ENCODE measurements at places on chromosomes 7 and 10. TPM values are rescaled to one million over a fixed set of nuclear protein-coding genes. Genes with fewer than 3 reads are reported as not detected.

Gene DMTF1
- total RNA-seq: 39.2 TPM

Gene ASB13
- 49.5 TPM for total RNA-seq

- no peaks in the 10 kb centered on the region for H3K27me3 ChIP-seq
- no peaks in the 10 kb centered on the region for H3K4me1 ChIP-seq
- no peak overlapping the region for H3K4me3 ChIP-seq
Observed at GRCh38 chr7:46786221-46786954, 795.5 kb downstream of the TNS3 start.

DNA sequence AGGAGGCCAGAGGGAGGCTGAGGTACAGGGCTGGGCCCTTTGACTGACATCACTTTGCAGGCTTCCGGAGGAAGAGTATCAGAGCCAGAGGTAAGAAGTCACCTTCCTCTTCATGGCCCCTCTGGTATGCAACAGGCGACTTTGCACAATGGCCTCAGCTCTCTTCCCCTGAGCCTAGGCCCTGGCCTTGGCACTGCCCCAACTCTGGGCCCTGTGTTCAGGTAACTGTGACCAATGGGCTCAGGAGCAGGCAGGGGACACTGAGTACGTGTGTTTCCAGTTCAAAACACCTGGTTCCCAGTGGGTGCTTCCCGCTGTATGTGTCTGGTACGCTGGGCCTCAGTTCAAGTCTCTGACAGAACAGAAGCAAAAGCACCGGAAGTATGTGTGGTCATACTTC lies 12.1 kb upstream of the PAX2 start:
- no peak overlapping the region for H3K4me3 ChIP-seq
- peaks cover 95% of the 10 kb centered on the region for H3K27me3 ChIP-seq
- peaks cover 11% of the 10 kb centered on the region for H3K4me1 ChIP-seq
- H3K36me3 ChIP-seq: no peaks in the 10 kb centered on the region
- DNase-seq: no peak
- H3K27ac ChIP-seq: no peak overlapping the region

DNA sequence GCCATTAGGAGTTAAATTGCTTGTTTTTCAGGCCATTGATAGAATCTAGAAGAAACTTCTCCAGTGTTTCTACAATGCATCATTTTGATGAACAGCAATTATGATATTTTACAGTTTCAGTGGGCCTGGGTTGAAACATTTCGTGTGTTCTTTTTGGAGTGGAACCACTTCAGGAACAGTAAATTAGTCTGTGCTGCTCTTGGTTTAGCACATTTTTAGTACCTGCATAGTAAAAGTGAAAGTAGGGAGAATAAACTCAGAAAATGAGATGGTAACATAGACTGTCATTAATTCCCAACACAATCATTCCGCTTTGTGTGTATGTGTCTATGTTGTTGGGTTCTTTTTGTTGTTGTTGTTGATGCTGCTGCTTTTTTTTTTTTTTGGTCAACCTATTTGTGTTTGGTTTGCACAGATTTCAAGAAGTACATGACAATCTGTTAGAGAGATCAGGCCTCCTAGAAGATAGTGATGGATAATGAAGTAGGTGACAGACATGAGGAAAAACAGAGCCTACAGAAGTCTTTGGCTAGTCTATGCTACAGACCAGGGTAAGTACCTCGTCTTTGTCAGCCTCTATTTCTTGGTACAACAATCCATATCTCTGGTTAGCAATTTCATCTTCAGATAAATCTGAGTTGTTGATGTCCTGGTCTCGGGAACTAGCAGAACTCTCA lies 154.0 kb upstream of the TARP start:
- no peak for DNase-seq
- H3K4me3 ChIP-seq: no peak overlapping the region
- H3K27me3 ChIP-seq: no peaks in the 10 kb centered on the region
- H3K4me1 ChIP-seq: no peaks in the 10 kb centered on the region
- H3K36me3 ChIP-seq: no peaks in the 10 kb centered on the region

DNA sequence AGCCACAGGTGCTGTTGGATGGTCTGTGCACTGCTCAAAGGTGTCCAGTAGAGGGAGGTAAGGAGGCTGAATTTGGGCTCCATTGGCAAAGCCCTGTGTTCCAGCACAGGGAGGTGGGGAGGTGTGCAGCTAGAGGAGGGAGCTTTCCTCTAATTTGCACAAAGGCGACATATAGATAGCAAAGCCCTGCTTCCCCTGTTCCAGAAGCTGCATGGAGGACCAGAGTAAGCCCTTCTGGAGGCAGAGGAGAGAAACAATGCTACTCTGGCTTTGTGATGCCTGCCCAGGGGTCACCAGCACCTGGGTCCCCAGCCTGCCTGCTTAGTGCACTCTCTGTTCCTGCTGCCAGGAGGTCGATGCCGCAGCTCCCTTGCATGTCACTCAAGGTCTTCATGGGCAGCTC lies 3.4 kb upstream of the ARHGAP22 start:
- H3K36me3 ChIP-seq: no peaks in the 10 kb centered on the region
- DNase-seq: peak; percentile 43
- peaks cover 4% of the 10 kb centered on the region for H3K4me1 ChIP-seq
- H3K27ac ChIP-seq: no peak overlapping the region
- H3K4me3 ChIP-seq: no peak overlapping the region

DNA sequence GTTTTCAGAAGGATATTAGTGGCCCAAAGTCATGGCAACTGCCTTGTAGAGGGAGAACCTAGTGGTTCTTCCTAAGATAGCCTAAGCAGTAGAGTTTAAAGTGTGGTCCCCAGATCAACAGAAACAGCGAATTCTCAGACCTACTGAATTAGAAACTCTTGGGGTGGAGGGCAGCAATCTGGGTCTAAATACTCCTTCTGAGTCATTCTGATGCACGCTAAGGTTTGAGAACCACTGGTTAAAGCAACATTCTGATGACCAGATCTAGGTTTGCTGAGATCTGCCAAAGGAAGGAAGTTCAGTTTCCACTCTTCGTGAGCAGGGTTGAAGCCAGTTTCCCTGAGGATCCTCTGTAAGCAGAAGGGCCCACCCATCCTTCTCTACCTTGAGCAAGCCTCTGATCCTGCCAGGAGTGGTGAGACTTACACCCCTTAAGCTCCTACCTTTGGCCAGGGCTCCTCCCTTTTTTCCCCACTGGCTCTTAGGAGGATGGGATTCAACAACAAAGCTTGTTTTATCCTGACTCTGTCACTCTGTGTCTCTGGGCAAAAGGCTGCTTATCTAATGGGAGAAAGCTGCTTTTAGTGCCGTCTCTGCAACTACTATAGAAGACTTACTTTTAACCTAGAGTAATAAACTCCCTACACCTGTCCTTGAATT lies 26.8 kb upstream of the TRUB1 start:
- DNase-seq: no peak
- H3K4me1 ChIP-seq: peaks cover 13% of the 10 kb centered on the region
- no peaks in the 10 kb centered on the region for H3K27me3 ChIP-seq
- H3K27ac ChIP-seq: peak overlapping the region; percentile 46

- peak overlapping the region; percentile 98 for H3K27ac ChIP-seq
- no peak for DNase-seq
- no peak overlapping the region for H3K4me3 ChIP-seq
- no peaks in the 10 kb centered on the region for H3K27me3 ChIP-seq
- H3K4me1 ChIP-seq: peaks cover 70% of the 10 kb centered on the region
- no peaks in the 10 kb centered on the region for H3K36me3 ChIP-seq
Observed at GRCh38 chr10:132420469-132420980, 23.5 kb downstream of the PWWP2B start.

DNA sequence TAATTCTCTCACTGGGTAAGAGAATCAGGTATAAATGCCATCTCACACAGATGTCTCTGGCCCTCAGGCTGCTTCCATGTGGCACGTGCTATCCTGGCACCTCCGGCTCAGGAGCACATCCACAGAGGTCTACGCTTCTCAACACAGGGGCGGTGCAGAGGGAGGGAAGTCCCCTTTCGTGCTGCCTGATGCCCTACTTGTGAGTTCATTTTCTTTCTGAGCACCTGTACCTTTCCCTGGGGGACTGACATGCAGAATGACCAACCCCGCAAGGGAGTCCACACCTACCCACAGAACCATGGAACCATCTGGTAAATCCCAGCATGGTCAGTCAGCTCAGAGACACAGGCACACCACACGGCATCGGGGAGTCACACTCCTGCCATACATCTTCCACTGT lies 99.0 kb upstream of the SAMD8 start:
- H3K27ac ChIP-seq: no peak overlapping the region
- no peak for DNase-seq
- H3K4me1 ChIP-seq: peaks cover 28% of the 10 kb centered on the region
- no peaks in the 10 kb centered on the region for H3K36me3 ChIP-seq

DNA sequence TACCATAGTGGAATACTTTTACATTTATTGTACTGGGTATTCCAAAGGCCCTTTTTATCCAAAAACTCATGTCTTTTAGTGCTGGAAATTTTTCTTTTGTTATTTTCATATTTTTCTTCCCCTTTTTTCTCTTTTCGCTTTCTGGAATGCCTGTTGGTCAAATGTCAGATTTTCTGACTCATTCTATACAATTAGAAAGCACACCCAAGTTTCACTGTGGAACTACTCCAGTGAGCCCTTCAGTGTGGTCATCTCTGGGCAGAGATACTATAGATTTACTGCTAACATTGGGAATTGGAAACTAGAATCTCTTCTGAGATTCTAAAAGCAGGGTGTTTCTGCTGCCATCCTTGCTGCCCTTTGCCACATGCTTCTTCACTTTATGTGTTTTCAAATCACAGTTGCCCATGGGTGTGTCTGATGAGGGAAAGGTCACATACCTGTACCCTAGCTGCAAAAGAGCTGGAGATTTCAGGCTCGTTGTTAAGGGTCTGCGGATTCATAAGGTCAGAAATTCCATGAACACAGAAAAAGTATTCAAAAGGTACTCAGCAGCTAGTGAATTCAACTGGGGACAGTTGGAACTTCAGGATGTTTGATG lies 5.6 kb upstream of the WASL start:
- H3K4me3 ChIP-seq: no peak overlapping the region
- no peak overlapping the region for H3K27ac ChIP-seq
- no peak for DNase-seq

GRCh38 chr10:14612873-14613587 lies 161.7 kb downstream of the FAM107B start:
- no peak overlapping the region for H3K4me3 ChIP-seq
- H3K36me3 ChIP-seq: no peaks in the 10 kb centered on the region
- DNase-seq: no peak
- H3K4me1 ChIP-seq: peaks cover 14% of the 10 kb centered on the region
- no peaks in the 10 kb centered on the region for H3K27me3 ChIP-seq

Measured in adrenal gland (tissue), 19 donors.